EL (cell line): ENCODE measurements at places on chromosomes 5 and 9.

- no peak for DNase-seq
Observed at GRCh38 chr9:77929942-77930341, 101.7 kb downstream of the GNAQ start.

DNA sequence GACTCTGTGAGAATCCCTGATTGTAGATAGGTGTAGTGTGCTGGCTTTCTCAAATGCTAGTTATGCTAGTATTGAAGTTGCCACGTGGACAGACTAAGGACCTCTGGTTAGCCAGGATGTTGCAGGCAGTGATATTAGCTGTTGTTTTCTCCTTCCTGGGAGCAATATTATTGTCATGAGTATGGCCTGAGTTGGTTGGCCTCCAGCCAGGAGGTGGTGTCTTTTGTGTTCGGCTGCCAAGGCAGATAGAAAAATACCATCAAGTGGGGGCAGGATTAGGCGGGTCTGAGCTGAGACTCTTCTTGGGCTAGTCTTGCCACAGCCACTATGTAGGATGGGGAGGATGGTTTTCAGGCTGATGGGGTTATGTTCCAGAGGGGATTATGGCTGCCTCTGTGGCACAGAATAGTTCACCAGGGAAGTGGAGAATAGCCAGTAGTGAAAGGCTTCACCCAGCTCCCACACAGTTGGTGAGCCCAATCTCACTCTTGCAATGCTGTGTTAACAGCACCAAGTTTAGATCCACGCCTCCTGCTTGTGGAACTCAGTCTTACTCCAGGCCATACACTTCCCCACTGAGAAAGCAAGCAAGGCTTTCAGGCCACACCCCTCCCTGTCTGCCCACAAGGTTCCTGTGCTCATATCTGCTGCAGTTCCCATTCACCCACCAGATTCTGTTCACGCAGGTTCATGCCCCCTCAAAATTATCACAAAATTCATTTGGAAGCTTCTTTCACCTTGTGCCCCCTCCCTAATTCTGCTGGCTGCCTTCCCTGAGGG is 31.2 kb downstream of the GHR start:
- no peak for DNase-seq

GRCh38 chr9:91978740-91979414 is 28.8 kb upstream of the ROR2 start:
- DNase-seq, result peak; percentile 91

- DNase-seq, result no peak
Observed at GRCh38 chr5:179415291-179416060, 70.2 kb upstream of the ADAMTS2 start.

GRCh38 chr5:135876146-135876545 is 19.5 kb downstream of the IL9 start:
- no peak for DNase-seq

DNA sequence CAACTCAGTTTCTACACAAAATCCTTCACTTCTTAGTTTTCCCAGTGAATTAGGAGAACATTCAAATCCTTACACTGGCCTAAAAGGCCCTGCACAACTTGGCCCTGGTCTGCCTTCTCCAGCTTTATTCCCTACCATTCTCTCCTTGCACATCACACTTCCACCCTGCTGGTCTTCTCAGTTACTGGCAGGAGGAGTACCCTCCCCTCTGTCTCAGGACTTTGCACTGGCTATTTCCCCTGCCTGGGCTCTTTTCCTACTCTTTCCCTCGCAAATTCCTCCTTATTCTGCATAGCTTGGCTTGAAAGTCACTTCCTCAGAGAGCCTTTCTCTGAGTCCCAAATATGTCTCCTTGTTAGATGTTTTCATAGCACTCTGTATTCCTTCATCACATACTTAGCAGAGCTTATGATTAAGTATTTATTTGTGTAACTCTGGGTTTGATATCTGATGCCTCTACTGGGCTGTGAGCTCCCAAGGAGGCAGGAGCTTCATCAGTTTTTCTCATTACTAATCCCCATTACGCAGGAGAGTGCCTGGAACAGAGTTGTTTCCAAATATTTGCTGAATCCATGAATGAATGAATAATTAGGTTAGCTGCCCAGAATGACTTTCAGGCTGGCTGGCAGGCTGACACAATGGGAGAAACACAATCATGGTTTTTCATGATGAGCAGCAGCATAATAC is 159.8 kb upstream of the KLF9 start:
- DNase-seq, result peak; percentile 39

- DNase-seq, result no peak
Observed at GRCh38 chr5:116810951-116811350, 236.3 kb upstream of the SEMA6A start.

- no peak for DNase-seq
Observed at GRCh38 chr5:144103611-144104485, 66.6 kb downstream of the YIPF5 start.

GRCh38 chr9:127884427-127884911 is 7.0 kb upstream of the AK1 start:
- DNase-seq, result no peak

DNA sequence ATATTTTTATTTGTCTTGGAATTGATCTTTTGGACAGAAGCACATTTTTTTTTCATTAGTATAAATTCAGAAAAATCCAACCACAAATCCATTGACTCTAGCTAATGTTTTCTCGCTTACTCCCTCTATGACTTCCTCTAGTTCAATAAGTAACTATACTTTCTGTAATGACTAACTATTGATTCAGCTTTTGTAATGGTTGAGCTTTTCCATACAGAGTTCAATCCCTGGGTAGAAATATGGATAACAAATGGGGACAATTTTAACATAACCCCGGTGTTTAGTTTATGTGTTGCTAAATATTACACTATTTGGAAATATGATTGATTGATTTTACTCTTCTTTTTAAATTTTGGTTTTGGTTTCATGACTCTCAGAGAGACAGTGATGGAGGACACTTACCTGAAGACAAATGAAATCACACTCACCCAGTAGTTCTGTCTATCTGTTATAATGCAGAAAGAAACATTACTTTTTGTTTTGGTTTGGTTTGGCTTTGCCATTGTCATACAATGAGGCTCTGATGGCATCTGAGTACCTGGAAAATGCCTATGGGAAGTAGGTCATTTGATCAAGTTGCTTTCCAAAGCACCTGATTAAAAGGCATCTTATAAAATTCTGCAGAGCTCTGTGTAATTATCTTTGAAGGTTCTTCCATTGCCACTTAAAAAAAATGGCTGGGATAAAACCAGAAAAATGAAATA is 309.7 kb upstream of the MPDZ start:
- DNase-seq, result no peak

- no peak for DNase-seq
Observed at GRCh38 chr5:38051711-38052511, 206.4 kb upstream of the EGFLAM start.

DNA sequence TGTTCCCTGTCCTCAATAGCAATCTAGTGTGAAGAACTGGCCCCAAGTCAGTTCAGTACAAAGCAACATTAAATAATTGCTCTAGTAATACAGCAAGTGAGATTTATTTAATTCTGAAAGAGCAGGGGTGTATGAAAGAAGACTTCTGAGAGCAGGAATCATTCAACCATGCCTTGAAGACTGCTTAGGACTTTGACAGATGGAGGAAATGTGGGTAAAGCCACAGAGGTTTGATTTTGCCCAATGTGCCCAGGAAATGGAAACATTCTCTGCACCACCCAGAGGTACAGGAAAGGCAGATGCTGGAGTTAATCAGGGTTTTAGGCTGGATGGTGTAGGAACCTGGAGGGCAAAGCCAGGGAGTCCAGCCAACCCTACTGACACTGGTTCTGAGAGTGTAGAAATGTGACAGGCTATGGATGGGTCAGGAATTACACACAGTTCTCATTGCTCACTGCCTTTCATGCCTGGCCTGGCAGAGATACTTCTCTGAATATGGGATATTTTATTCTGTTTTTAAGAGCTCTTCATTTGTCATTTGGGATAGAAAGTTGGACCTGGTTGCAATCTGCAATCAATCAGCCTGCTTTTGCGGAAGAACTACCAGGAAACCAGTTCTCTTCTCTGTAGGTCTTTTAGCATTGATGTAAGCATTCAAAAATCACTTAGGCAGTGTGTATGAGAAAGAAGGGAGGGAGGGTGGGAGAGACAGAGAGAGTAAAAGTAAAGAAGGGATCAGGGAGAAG is 88.3 kb downstream of the BRINP1 start:
- DNase-seq, result no peak

DNA sequence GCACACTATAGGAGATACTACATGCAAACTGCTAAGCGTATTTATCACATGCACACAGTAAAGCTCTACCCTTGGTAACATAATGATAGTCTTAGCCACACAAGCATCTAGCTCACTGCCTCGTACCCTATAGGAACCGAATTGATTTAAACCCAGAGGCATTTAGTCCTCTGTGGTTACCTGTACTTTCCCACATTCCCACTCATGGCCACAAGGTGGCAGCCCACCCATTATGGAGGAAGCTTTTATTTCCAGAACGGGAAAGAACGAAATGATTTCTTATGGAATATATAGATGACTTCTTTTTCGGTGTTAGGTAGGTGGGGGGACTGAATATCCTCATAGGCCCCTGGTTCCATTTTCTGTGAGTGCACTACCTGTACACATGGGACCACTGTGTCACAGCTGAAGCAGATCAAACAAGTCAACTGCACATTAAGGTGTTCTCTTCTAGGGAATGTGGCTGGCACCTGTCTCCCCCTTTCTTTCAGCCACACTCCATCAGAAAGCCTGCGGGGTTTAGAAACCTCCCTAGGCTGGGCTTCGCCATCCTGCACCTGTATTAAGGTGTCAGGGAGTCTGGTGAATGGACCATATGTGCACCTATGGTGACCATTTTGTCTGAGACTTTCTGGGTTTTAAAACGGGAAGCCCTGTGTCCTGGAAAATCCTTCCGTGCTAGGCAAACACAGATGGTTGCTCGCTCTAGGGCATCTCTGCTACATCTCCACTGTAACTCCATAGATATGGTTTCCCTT is 313.2 kb downstream of the SLIT3 start:
- DNase-seq, result peak; percentile 64

DNA sequence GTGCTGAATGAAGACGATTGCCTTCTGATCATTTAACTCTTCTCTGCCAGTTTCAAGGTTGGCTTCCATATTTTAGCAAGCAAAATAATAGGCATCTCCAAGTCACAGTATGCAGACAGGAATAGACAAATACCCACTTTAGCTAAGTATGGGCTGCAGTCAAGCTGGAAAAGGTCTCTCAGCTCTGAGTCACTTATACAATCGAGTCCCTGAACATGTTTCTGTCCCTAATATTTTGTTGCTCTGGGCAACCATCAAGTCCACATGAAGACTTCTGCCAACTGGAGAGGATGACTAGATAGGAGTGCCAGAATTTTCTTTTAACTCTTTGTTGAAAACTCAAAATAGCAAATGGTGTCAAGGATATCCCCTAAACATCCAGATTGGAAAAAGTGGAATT is 575.3 kb downstream of the RAB3C start:
- no peak for DNase-seq

DNA sequence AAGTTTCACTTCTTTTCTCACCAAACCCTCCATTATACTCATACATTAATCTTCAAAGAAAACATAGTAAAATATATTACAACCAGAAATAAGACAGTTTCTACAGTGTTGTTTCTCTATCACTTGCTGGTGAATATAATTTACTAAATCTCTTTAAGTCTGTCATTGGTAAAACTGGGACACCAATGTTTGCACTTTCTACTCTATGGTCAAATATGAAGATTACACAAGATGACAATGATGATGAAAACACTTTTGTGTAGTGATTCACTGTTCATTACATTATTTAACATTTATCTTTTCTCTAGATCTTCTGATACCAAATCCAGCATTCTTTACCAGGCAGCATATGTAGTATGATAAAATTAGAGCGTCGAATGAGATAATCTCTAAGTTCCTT is 459.1 kb downstream of the DMAC1 start:
- DNase-seq, result no peak

GRCh38 chr5:151719228-151720000 is 32.7 kb upstream of the SPARC start:
- peak; percentile 66 for DNase-seq

- no peak for DNase-seq
Observed at GRCh38 chr9:122807271-122807900, 7.5 kb downstream of the OR1K1 start.

DNA sequence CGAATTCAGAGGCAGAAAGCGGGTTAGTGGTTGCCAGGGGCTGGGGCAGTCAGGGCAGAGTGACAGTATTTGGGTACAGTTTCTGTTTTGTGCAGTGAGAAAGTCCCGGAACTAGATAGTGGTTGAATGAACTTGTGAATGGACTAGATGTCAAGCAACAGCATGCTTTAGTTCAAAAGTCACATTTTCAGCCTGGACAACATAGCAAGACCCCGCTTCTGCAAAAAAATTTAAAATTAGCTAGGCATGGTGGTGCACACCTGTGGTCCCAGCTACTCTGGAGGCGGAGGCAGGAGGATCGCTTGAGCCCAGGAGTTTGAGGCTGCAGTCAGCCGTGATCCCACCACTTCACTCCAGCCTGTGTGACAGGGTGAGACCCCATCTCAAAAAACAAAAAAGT is 8.4 kb downstream of the NOTCH1 start:
- no peak for DNase-seq

GRCh38 chr9:120212853-120213200 is 367.1 kb downstream of the CDK5RAP2 start:
- DNase-seq, result no peak

- no peak for DNase-seq
Observed at GRCh38 chr9:8633784-8634183, 834.2 kb upstream of the DMAC1 start.

- DNase-seq, result no peak
Observed at GRCh38 chr5:14507156-14507941, 74.2 kb upstream of the OTULINL start.

- DNase-seq, result no peak
Observed at GRCh38 chr5:133321833-133322420, 270.1 kb downstream of the HSPA4 start.

GRCh38 chr5:119397518-119398380 is 41.9 kb downstream of the TNFAIP8 start:
- DNase-seq, result peak; percentile 69

DNA sequence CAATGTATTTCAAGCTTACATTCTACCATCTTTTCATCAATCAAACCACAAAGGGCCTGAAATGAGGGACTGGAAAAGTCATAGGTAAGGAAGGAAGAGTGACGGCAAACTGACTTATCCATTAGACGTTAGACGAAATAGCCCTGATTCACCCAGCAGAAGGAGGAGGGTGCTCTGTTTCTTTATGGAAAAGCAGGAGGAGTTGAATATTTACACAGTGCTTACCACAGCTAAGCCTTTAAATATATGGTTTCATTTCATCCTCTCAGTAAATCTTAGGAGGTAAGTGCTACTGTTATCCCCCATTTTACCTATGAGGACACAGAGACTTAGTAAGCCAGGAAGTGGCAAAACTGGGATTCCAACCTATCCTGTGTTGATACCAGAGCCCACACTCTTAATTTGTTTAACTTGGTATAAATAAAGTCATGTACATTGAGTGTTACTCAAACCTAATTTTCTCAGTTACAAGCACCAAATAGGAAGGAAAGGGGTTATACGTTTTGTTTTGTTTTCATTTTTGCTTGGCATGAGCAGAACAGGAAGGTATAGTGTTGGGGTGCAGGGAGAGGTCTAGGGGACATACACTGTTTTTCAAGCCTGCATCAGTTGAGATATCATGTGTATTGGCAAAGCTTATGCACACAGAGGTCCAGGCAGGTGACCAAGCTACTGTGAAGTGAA is 98.1 kb upstream of the IFNK start:
- no peak for DNase-seq

GRCh38 chr9:137083394-137084004 is 3.3 kb upstream of the MAN1B1 start:
- DNase-seq, result peak; percentile 98

- DNase-seq, result no peak
Observed at GRCh38 chr9:93874242-93874641, 80.9 kb downstream of the BARX1 start.

- DNase-seq, result no peak
Observed at GRCh38 chr9:16154521-16155078, 601.8 kb downstream of the CCDC171 start.

GRCh38 chr5:14756478-14756877 is 92.0 kb downstream of the OTULIN start:
- no peak for DNase-seq
